ENCODE measurements at places on chromosomes 13 and 19. TPM values are rescaled to one million over a fixed set of nuclear protein-coding genes. Genes with fewer than 3 reads are reported as not detected.
A peak's percentile ranks its signal among the peaks of the same experiment; 100 is the strongest.

- H3K27ac ChIP-seq, result peak overlapping the region; percentile 63
- peak overlapping the region; percentile 37 for H3K4me3 ChIP-seq
- H3K36me3 ChIP-seq, result no peaks in the 10 kb centered on the region
Measured at GRCh38 chr13:109816112-109816807, 29.9 kb upstream of the IRS2 start.

DNA sequence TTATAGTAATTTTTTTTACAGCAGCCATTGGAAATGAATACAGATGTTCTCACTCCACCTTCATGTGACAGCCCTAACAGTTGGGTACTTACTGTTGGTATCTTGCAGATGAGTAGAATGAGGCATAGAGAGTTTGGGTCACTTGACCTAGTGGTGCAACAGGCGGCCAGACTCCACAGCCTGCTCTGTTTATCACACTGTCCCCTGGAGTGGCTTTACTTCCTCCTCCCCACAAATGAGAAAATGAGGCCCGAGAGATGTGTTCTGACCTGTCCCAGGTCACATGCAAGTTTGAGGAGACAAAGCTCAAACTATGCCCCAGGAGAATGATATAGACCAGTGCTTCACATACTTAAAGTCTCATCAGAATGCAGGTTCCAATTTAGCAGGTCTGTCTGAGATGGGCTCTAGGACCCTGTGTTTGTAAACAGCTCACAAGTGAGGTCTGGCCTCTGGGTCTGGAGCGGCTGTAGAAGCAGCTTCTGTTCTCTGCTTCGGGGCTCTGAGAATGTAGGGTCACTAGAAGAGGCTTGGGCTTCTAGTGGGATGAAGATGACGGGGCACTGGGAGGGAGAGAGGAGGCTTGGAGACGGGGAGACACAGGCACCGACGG, 37.4 kb upstream of the RCBTB2 start:
- H3K4me3 ChIP-seq, result no peak overlapping the region
- H3K27me3 ChIP-seq, result no peaks in the 10 kb centered on the region
- H3K27ac ChIP-seq, result no peak overlapping the region
- no peaks in the 10 kb centered on the region for H3K36me3 ChIP-seq
- no peaks in the 10 kb centered on the region for H3K4me1 ChIP-seq

DNA sequence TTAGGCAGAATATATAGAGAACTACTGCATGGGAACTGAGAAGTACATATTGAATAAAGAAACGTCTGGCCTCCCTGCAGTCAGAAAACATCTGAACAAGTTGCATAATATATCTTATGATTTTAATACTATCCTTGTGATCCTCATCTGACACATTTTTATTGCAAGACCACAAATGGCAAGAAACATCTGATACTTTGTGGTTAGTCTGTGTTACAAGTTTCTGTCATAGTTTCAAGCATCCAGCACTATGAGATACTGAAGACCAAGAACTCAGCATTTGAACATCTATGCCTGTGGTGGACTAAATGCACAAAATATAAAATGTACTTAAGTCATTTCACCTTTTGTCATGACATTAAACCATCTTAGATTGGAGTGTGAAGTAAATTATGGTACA, 1175.8 kb upstream of the MIR17HG start:
- no peaks in the 10 kb centered on the region for H3K4me1 ChIP-seq

GRCh38 chr19:5948752-5949564, 29.0 kb downstream of the RANBP3 start:
- DNase-seq, result no peak
- H3K36me3 ChIP-seq, result peaks cover 16% of the 10 kb centered on the region
- no peaks in the 10 kb centered on the region for H3K27me3 ChIP-seq
- no peak overlapping the region for H3K27ac ChIP-seq

C1QTNF9B gene
- not detected for total RNA-seq

ASPDH gene
- total RNA-seq, result not detected

SAE1 gene
- 174 TPM for total RNA-seq

ZNF566 gene
- 12.0 TPM for total RNA-seq

DNA sequence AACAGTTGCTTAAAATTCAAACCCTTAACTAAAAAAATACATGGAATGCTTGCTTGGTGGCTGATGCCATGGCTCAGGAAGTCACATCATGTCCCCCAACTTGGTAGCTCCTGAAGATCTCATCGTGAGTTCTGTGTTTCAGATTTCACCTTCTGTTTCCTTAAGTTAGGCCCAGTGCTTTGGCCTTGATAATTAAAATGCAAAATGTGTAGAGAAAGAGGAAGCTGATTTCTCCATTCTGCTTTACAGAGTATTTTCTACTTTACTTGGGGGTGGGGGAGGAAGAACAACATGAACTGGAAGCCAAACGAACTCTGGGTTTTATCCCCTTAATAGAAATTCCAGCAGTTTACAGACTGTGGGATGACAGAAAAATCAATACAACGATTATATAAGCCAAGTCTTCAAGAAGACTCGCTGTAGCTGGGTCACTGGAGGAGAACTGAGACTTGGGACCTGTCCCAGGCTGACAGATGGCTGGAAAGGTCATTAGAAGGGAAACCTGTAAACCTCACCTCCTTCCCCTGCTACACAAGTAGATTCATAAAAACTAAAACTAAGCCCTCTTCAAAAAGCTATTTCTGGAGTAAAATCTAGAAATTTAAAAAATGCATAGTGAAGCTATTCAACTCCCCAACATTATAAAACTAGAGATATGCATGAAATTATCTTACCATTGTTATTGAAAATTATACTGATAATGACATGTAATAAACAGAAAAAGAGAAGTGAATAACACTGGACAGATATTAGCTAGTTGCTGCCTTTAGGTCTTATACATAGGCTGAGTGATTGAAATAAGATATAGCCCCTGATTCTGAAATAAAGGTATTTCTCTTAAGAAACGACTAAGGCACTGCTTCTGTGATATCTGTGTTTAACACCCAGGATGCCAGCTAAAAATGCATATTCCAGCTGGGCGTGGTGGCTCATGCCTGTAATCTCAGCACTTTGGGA, 22.1 kb upstream of the GGACT start:
- no peak overlapping the region for H3K4me3 ChIP-seq
- no peak overlapping the region for H3K27ac ChIP-seq
- no peaks in the 10 kb centered on the region for H3K36me3 ChIP-seq
- no peaks in the 10 kb centered on the region for H3K4me1 ChIP-seq

UNC13A gene
- 0.28 TPM for total RNA-seq

KLK3 gene
- not detected for total RNA-seq

DNA sequence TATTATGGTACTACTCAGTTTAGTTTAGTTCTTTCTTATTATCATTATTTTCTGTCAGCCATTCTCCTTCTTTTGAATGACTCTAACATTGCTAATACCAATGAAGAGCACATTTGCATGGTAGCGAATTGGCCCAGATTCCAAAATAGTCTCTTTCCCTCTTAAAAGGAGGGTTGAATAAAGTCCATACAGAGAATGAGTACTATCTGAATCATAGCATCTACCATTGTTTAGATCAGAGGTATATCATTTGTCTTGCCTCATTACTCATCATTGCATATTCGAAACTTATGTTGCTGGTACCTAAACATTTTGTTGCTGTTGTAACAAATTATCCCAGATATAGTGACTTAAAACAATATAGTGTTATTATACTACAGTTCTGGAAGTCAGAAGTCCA, 1235.3 kb upstream of the ATXN8OS start:
- H3K27ac ChIP-seq, result no peak overlapping the region
- no peaks in the 10 kb centered on the region for H3K4me1 ChIP-seq
- H3K4me3 ChIP-seq, result no peak overlapping the region
- no peak for DNase-seq

HIF3A gene
- 0.68 TPM for total RNA-seq
